ENCODE measurements at places on chromosomes 3 and 15. TPM values are rescaled to one million over a fixed set of nuclear protein-coding genes. Genes with fewer than 3 reads are reported as not detected.

DNA sequence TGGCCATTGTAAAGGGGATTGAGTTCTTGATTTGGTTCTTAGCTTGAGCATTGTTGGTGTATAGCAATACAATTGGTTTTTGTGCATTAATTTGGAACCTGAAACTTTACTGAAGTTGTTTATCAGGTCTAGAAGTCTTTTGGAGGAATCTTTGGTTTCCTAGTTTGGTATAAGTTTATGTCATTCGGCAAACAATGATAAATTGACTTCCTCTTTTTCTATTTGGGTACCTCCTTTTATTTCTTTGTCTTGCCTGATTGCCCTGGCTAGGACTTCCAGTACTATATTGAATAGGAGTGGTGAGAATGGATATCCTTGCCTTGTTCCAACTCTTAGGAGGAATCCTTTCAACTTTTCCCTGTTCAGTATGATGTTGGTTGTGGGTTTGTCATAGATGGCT, 32.1 kb downstream of the SPESP1 start:
- no peaks in the 10 kb centered on the region for H3K36me3 ChIP-seq
- no peak overlapping the region for H3K27ac ChIP-seq
- DNase-seq: no peak
- H3K27me3 ChIP-seq: no peaks in the 10 kb centered on the region
- no peak overlapping the region for H3K4me3 ChIP-seq

DNA sequence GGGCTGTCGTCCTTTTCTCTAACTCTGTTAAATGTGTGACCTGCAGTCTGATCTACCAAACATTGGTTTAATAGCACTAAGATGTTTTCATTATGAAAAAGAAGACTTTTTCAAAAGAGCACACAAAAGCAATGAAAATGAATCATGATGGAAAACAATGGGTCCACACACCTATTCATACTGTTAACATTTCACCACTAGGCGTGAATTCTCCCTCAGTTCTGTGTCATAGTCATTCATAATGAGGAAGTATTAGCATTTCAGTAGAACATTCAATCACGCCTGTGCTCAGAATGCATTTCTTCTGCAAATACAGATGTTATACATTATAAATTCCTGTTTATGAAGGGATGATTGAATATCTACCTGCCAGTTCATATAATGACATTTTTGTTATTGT, 35.9 kb downstream of the EIF4E3 start:
- no peak overlapping the region for H3K27ac ChIP-seq
- H3K4me3 ChIP-seq: no peak overlapping the region
- DNase-seq: no peak
- H3K36me3 ChIP-seq: no peaks in the 10 kb centered on the region
- no peaks in the 10 kb centered on the region for H3K27me3 ChIP-seq

GRCh38 chr3:28989646-28990089, 291.2 kb upstream of the RBMS3 start:
- no peak for DNase-seq
- no peaks in the 10 kb centered on the region for H3K36me3 ChIP-seq

- no peak for DNase-seq
- H3K27ac ChIP-seq: no peak overlapping the region
- H3K36me3 ChIP-seq: no peaks in the 10 kb centered on the region
- H3K4me3 ChIP-seq: no peak overlapping the region
- H3K4me1 ChIP-seq: no peaks in the 10 kb centered on the region
- no peaks in the 10 kb centered on the region for H3K27me3 ChIP-seq
Measured at GRCh38 chr15:76328106-76328696, 8.4 kb upstream of the ISL2 start.

DNA sequence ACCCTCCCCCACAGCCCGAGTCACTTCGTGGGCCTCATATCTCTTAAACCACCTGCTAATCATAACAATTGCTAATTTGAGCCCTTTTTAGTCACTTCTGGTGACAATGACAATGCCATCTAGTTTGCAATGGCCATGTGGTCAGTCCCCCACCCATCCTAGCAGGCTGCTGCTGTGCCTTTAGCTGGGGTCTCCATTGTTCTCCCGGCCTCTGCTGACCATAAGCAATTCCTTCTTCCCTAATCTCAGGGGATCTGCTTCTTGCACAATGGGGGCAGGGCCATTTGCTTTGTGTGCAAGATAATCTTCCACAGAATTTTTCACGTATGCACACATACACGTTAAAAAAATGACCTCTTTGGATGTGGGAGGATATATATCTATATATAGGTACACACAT, 406.1 kb upstream of the ONECUT1 start:
- H3K4me3 ChIP-seq: no peak overlapping the region
- peaks cover 8% of the 10 kb centered on the region for H3K4me1 ChIP-seq
- H3K27ac ChIP-seq: no peak overlapping the region

- peaks cover 8% of the 10 kb centered on the region for H3K4me1 ChIP-seq
- no peak for DNase-seq
- no peak overlapping the region for H3K27ac ChIP-seq
- H3K4me3 ChIP-seq: no peak overlapping the region
Measured at GRCh38 chr3:172675441-172676193, 35.2 kb downstream of the NCEH1 start.

DNA sequence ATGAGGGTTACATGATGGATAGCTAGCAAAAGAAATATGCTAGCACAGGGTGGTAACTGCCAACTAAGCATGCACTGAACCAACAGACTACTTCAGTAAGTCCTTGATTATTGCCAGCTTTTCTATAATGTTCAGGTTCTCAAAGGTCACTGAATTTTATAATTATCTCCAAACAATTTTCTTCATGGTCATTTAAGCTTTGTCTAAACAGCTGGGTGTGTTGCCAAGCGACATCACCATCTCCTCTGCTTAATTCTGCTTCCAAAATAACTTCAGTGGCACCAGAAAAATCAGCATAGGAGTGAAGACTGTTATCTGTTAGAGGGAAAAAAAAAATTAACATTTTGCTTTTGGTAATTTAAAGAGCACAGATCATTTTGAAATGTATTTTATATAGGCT, 54.6 kb upstream of the TOP2B start:
- H3K27me3 ChIP-seq: no peaks in the 10 kb centered on the region
- H3K36me3 ChIP-seq: peaks cover 4% of the 10 kb centered on the region
- H3K4me3 ChIP-seq: no peak overlapping the region
- no peaks in the 10 kb centered on the region for H3K4me1 ChIP-seq

GRCh38 chr3:128922804-128923459, 43.5 kb downstream of the ACAD9 start:
- H3K4me1 ChIP-seq: no peaks in the 10 kb centered on the region
- H3K27me3 ChIP-seq: no peaks in the 10 kb centered on the region
- no peak overlapping the region for H3K4me3 ChIP-seq
- H3K36me3 ChIP-seq: no peaks in the 10 kb centered on the region

- peaks cover 5% of the 10 kb centered on the region for H3K4me1 ChIP-seq
- H3K4me3 ChIP-seq: no peak overlapping the region
- no peak for DNase-seq
- H3K27me3 ChIP-seq: no peaks in the 10 kb centered on the region
- no peaks in the 10 kb centered on the region for H3K36me3 ChIP-seq
- no peak overlapping the region for H3K27ac ChIP-seq
Measured at GRCh38 chr15:25391971-25392721, 46.7 kb downstream of the UBE3A start.

DNA sequence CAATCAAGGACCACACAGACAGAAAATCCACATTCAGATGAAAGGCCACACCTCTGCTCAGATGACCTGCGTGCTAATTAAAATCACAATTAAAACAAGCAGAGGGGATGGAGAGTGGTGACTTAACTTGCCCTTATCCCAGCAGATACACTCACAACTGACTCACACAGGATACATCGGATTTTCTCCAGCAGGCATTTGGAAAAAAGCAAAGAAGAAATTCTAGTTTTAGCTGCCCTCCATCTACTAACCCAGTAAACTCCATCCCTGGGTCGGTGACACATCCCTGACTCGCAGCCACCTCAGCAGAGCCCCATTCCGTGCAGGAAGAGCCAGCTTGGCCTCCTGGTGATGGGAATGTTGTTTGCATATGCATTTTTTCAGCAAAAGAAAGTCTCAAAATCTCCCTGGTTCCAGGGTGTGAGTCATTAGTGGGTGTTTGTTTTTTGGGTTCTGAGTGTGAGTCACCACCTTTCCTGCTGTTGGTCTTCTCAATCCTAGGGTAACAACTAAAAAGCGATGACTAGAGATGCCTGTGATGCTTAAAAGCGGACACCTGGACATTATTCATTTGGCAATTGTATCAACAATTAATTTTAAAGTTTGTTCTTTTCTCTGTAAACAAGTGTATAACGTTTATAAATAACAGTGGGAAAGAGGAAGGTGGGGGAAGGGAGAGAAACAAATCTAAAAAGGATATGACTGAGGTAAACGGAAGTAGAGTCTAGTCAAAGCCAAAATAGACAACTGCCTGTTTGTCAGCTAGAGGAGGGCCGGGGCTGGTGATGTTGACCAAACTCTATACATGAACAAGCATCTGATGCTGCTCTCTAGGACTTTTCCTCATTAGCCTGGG, 49.8 kb upstream of the SLC4A7 start:
- H3K4me1 ChIP-seq: no peaks in the 10 kb centered on the region
- DNase-seq: peak; percentile 7
- H3K4me3 ChIP-seq: no peak overlapping the region
- no peaks in the 10 kb centered on the region for H3K27me3 ChIP-seq

DNA sequence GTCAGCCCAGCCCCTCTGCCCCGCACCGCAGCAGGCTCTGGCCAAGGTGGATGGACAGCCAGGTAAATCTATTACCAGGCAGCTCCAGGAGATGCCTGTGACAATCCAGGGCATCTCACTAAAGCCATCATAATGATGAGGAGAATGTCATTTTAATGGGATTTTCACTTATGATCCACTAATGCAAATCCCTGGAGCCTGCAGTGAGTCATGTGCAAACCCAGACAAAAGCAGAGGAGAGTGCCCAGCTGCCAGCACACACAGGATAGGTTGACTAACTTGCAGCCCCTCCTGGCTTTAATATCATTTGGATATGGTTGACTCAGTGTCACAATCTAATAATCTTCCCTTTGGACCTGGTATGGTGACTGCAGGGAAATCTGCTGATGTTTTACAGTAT, 206.9 kb upstream of the TRIM42 start:
- H3K4me3 ChIP-seq: no peak overlapping the region
- no peaks in the 10 kb centered on the region for H3K36me3 ChIP-seq
- H3K4me1 ChIP-seq: no peaks in the 10 kb centered on the region

DNA sequence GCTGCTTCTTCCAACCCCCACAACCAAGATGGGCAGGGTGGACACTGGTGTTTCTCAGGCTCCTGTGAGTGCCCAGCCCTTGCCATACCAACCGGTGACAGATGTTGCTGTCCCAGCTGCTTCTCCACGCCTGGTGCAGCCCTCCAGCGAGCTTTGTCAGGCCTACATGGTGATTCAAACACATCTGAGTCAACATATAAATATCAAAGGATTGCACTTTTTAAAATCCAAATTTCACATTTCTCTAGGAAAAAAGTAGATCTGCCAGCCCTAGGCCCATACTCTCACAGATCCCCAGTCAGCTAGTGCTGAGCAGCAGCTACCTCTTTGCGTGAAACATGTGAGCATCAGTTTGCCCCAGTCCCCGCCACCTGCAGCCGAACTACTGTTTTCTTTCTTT, 52.7 kb downstream of the RPN1 start:
- no peak overlapping the region for H3K27ac ChIP-seq
- no peak overlapping the region for H3K4me3 ChIP-seq
- DNase-seq: no peak
- H3K4me1 ChIP-seq: no peaks in the 10 kb centered on the region

DNA sequence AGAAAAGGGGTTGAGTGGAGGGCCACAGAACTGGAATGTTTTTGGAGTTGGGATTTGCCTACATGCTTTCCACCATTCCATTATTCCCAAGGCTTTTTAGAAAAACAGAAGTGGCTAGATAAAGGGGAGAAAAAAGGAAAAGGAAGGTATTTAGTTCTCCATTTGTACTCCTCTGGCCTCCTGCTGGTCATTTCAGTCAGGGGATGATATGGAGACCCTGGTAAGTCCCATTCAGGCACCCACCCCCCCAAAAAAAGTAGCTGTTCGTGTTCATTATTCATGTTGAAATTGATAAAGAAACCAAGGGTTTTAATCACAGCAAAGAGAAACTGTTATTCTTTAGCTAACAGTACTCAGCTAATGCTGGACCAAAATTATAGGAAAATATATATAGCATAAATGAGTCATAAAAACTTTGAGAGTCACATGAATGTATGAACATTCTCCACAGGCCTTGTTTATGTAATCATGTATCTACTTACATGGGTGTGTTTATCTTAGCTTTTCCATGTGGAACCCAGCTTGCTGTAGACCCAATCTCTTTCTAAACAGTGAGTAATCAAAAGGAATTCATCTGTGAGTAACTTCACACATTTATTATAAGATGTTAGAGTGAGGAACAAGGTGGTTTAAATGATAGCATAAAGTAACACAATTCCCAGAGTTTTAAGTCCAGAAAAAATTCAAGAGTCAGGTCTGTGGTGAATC, 167.2 kb downstream of the KCNMB2 start:
- H3K4me1 ChIP-seq: no peaks in the 10 kb centered on the region
- DNase-seq: no peak
- no peaks in the 10 kb centered on the region for H3K36me3 ChIP-seq
- H3K27ac ChIP-seq: no peak overlapping the region
- no peaks in the 10 kb centered on the region for H3K27me3 ChIP-seq

DNA sequence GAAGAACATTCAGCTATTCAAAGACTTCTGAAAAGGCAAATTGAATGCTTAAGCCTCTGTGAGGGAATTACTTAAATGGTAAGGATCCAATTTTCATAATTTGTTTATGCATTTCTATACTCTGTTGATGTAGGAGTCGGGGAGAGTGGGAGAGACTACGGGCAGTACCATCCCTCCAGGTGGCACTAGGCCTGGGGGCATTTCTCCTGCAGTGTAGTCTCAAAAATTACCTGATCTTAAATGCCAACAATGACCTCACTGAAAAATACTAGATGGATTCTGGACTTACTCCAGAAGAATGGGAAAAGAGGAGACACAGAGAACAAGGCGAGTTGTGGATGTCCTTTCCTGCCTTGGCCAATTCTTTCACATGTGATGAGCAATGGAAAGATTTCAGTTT, 77.8 kb upstream of the PLXND1 start:
- no peak overlapping the region for H3K4me3 ChIP-seq
- no peaks in the 10 kb centered on the region for H3K27me3 ChIP-seq
- H3K4me1 ChIP-seq: peaks cover 33% of the 10 kb centered on the region
- H3K27ac ChIP-seq: no peak overlapping the region
- no peak for DNase-seq
- H3K36me3 ChIP-seq: no peaks in the 10 kb centered on the region

GRCh38 chr3:195240939-195241338, 30.0 kb downstream of the XXYLT1 start:
- no peak for DNase-seq
- peaks cover 6% of the 10 kb centered on the region for H3K4me1 ChIP-seq
- no peak overlapping the region for H3K27ac ChIP-seq
- H3K36me3 ChIP-seq: no peaks in the 10 kb centered on the region
- no peak overlapping the region for H3K4me3 ChIP-seq

- DNase-seq: no peak
- H3K4me1 ChIP-seq: no peaks in the 10 kb centered on the region
- H3K36me3 ChIP-seq: no peaks in the 10 kb centered on the region
Measured at GRCh38 chr3:31934018-31934417, 47.0 kb downstream of the OSBPL10 start.

The ST8SIA2 gene
- total RNA-seq: not detected

The MKRN3 gene
- total RNA-seq: 0.26 TPM

The LRRC34 gene
- total RNA-seq: not detected

The SLC12A1 gene
- not detected for total RNA-seq

The ATP10A gene
- 2.0 TPM for total RNA-seq

The C3orf22 gene
- not detected for total RNA-seq

The GP5 gene
- not detected for total RNA-seq

The GUCA1C gene
- 4.4 TPM for total RNA-seq

The PLSCR5 gene
- not detected for total RNA-seq
